Osteocyte (in vitro differentiated cells): ENCODE measurements at places on chromosomes 7 and 10. TPM values are rescaled to one million over a fixed set of nuclear protein-coding genes. Genes with fewer than 3 reads are reported as not detected.
A peak's percentile ranks its signal among the peaks of the same experiment; 100 is the strongest.

DNA sequence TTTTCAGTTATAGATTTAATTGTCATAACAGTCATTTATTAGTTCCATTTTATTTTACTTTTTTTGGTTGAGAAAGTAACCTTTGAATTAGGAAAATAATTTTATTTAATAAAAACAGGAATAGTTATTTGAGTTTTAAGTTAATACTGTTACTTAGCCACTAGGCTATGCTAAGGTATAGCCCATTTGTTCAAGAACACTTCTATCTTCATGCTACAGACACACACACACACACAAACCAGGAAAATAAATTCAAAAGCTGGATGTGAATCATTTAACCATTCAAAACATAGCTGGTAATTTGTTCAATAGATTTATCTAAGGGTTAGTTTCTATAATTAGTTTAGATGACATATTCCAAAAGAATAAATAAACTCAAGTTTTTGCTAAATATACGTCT lies 148.4 kb downstream of the RNF133 start:
- no peak for DNase-seq
- H3K4me3 ChIP-seq = no peak overlapping the region
- H3K27me3 ChIP-seq = no peaks in the 10 kb centered on the region
- H3K4me1 ChIP-seq = no peaks in the 10 kb centered on the region

DNA sequence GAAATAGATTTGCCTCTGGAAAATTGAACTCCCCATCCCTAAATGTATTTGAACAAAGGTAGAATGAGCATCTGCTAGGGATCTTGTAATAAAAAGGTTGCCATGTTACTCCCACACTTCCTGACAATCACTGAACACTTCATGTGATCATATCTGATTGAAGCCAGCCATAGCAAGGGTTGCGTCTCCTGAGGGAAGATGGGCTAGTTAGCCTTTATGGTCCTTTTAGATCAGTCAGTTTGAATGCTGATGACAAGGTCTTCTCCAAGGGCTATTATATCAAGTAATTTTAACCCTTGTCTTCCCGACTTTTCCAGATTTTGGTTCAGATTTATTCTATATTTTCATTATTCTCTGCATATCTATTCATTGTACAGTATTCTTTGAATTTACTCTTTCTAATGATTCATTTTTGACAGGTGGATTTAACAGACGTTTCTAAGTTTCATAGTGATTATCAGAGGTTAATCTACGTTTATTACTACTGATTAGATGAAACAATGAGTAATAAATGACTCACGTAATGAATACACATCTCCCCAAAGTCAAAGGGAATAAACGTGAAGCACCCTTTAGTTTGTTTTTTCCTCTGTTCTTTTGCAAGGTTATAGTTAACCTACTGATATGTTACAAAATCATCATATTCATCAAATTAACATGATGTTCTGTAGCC lies 28.1 kb downstream of the CSGALNACT2 start:
- no peak for DNase-seq
- no peak overlapping the region for H3K27ac ChIP-seq
- H3K4me3 ChIP-seq = no peak overlapping the region
- peaks cover 42% of the 10 kb centered on the region for H3K36me3 ChIP-seq
- no peaks in the 10 kb centered on the region for H3K27me3 ChIP-seq

DNA sequence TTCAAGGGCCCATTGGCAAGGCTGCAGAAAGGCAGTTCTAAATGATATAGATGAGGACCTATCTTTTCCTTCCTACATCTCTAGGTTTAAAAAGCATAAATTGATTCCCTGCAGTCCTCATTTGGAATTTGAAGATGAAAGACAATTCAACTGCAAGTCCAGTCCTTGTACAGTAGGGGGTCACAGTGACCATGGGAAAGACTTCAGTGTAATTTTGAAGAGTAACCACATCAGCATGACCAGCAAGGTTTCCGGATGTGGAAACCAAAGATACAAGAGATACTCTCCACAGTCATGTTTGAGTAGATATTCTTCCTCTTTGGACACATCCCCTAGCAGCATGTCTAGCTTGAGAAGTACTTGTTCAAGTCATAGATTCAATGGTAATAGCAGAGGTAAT lies 539.3 kb upstream of the TEX47 start:
- no peak overlapping the region for H3K27ac ChIP-seq
- H3K36me3 ChIP-seq = no peaks in the 10 kb centered on the region
- H3K27me3 ChIP-seq = no peaks in the 10 kb centered on the region
- no peaks in the 10 kb centered on the region for H3K4me1 ChIP-seq
- DNase-seq = no peak

DNA sequence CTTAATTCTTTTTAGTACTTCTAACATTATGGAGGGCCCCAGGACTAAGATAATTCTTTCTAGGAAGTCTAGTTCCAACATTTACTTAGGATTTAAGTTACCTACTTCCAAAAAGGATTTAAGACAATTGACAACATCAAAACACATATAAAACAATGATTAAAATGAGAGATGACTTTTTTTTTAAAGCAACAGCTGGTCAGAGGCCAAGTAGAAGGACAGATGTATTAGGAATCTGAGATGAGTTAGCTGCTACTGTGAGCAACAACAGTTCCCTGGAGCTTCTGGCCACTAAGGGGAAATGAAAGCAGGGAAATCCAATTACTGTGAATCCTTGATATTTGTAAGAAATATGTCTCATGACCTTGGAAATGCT lies 222.3 kb downstream of the PHTF2 start:
- H3K27me3 ChIP-seq = peaks cover 13% of the 10 kb centered on the region
- no peak overlapping the region for H3K4me3 ChIP-seq

PNLIPRP2 gene
- not detected in 2 replicates for total RNA-seq

- H3K4me3 ChIP-seq = no peak overlapping the region
- H3K36me3 ChIP-seq = no peaks in the 10 kb centered on the region
- H3K4me1 ChIP-seq = no peaks in the 10 kb centered on the region
- DNase-seq = no peak
- no peak overlapping the region for H3K27ac ChIP-seq
- H3K27me3 ChIP-seq = peaks cover 21% of the 10 kb centered on the region
Observed at GRCh38 chr7:45259966-45260646, 102.5 kb downstream of the RAMP3 start.

DNA sequence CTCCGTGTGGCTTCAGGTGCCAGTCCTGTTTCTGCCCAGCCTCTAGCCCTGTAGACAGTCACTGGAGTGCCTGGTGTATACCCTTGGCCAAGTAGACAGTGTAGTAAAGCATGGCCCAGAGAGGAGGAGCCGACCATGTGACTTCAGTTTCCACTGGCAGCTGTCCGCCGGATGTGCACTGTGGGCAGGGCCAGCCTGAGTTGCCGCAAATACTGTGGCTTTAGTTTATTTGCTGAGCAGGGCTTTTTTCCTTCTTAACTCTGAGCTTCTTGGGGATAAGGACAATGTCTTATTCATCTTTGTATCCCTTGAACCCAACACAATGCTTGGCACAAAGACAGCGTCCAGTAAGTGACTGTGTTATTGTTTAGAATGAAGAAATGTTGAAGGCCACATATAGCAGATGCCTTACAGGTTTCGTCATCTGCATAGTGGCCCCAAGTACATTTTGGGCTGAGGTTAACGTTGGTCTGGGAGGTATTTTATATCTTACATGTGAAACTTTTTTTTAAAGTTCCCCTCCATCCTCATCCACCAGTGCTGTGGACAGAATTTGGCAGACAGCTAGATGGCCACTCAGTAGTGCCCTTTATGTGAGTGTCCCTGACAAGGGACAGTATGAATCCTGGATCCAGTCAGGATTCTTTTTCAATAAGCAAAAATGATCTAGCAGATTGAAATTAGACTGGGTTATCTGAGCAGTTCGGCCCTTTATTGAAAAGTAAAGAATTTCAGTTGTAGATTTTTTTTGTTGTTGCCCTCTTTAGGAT lies 40.6 kb downstream of the CYP17A1 start:
- H3K4me3 ChIP-seq = no peak overlapping the region
- H3K27ac ChIP-seq = peak overlapping the region; percentile 44
- H3K4me1 ChIP-seq = peaks cover 68% of the 10 kb centered on the region
- no peak for DNase-seq

IDI2 gene
- total RNA-seq = not detected in 2 replicates

GIMAP4 gene
- not detected in 2 replicates for total RNA-seq

MPP7 gene
- total RNA-seq = 37.4 and 41.9 TPM in 2 replicates

CPN1 gene
- not detected in 2 replicates for total RNA-seq

MAGI2 gene
- 10.7 TPM in 2 replicates for total RNA-seq

- H3K4me3 ChIP-seq = no peak overlapping the region
- no peaks in the 10 kb centered on the region for H3K36me3 ChIP-seq
- H3K27me3 ChIP-seq = peaks cover 8% of the 10 kb centered on the region
- DNase-seq = no peak
- H3K4me1 ChIP-seq = peaks cover 3% of the 10 kb centered on the region
Observed at GRCh38 chr7:12630513-12630819, 57.0 kb upstream of the ARL4A start.

DNA sequence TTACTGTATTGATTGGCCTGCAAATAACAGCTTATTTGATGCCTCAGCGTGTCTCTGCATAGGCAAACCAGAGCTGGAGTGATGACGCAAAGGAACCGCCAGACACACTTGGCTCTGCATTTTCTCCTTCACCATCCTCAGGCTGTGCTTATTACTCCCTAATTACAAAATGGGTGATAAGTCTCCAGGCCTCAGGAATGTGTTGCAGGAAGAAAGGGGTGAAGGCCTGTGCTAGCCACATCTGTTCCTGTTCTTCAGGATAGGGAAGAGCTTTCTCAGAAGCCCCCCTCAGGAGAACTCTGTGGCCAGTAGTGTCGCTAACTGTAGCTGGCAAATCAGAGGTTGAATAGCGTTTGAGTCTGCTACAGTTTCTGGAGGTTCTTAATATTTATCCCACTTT lies 5.1 kb downstream of the TDRD1 start:
- peaks cover 15% of the 10 kb centered on the region for H3K27me3 ChIP-seq
- peaks cover 10% of the 10 kb centered on the region for H3K4me1 ChIP-seq
- H3K4me3 ChIP-seq = no peak overlapping the region
- H3K36me3 ChIP-seq = no peaks in the 10 kb centered on the region

- H3K4me1 ChIP-seq = peaks cover 37% of the 10 kb centered on the region
- peak overlapping the region; percentile 69 for H3K27ac ChIP-seq
- no peaks in the 10 kb centered on the region for H3K27me3 ChIP-seq
- no peak overlapping the region for H3K4me3 ChIP-seq
- DNase-seq = no peak
Observed at GRCh38 chr7:84139986-84140729, 54.4 kb downstream of the SEMA3A start.

DNA sequence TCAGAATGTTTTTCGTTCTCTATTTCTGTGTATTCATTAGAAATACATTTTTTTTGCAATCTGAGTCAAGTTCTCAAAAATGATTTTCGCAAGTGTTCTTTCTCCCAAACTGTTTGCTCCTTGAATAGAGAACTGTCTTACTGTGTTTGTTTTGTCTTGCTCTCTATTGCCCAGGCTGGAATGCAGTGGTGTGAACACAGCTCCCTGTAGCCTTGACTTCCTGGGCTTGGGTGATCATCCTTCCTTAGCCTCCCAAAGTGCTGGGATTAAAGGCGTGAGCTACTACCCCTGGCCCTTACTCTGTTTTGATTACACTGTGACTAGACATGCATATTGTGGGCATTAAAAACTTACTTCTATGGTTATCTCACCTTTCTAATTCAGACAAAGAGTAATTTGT lies 56.7 kb downstream of the LUC7L2 start:
- DNase-seq = no peak
- no peaks in the 10 kb centered on the region for H3K27me3 ChIP-seq
- no peak overlapping the region for H3K27ac ChIP-seq
- no peak overlapping the region for H3K4me3 ChIP-seq
- H3K36me3 ChIP-seq = peaks cover 61% of the 10 kb centered on the region
- H3K4me1 ChIP-seq = no peaks in the 10 kb centered on the region

DNA sequence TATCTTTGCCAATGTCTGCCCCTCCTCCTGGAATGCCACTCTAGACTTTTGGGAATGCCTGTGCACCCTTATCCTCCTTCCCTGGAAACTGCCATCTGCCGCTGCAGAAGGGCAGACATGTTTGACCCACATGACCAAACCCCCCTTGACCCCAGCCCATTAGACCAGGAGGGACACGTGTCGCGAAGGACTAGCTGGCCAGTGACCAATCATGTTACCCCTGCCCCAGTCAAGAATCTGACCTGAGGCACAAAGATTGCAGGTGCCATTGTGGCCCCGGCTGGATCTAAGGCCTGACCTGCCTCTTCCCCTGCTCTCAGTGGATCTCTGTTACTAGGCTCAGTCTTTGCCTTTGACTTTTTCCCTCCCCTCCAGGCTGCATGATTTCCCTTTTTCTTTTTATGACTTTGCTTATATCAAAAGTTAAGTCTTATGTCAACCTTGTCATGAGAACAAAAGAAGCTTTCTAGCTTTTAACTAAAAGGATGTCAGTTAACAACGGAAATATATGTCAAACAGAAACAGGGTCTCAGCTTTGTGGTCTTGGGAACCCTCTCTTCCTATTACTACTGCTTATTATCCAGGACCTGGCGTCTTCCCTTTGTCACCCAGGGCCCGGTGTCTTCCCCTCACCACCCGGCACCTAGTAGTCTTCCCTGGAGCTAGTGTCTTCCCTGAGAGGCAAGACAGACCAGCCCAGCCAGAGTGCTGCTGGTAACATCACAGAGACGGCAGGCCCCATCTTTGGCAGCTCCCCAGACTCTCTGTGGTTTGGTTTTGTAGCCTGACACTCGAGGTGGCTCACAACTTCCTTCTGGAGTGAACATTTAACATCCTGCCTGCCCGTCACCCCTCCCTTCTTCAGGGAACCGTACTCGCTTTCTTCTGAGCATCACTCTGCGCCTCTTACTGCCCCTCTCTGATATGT lies 24.4 kb upstream of the PPIF start:
- peaks cover 33% of the 10 kb centered on the region for H3K4me1 ChIP-seq
- no peak for DNase-seq
- H3K27me3 ChIP-seq = no peaks in the 10 kb centered on the region
- peak overlapping the region; percentile 71 for H3K27ac ChIP-seq
- H3K4me3 ChIP-seq = no peak overlapping the region

GRCh38 chr7:17166824-17167379 lies 131.6 kb upstream of the AHR start:
- no peaks in the 10 kb centered on the region for H3K36me3 ChIP-seq
- DNase-seq = no peak
- no peak overlapping the region for H3K27ac ChIP-seq

DNAJB6 gene
- total RNA-seq = 111 and 112 TPM in 2 replicates

SEMA4G gene
- total RNA-seq = 6.3 and 7.1 TPM in 2 replicates

- no peaks in the 10 kb centered on the region for H3K27me3 ChIP-seq
- H3K4me3 ChIP-seq = no peak overlapping the region
- no peak for DNase-seq
- H3K36me3 ChIP-seq = peaks cover 39% of the 10 kb centered on the region
- no peak overlapping the region for H3K27ac ChIP-seq
Observed at GRCh38 chr10:79211616-79212015, 135.7 kb upstream of the PPIF start.
